ENCODE measurements at places on chromosomes 4 and X.

- DNase-seq, result no peak
These were observed 192.4 kb downstream of the MGST2 start for GRCh38 chr4:139857977-139858376.

GRCh38 chrX:151984902-151985301 is 10.4 kb upstream of the GABRE start:
- DNase-seq, result peak; percentile 63

GRCh38 chr4:5635826-5636195 is 72.5 kb downstream of the EVC2 start:
- DNase-seq, result peak; percentile 47

- peak; percentile 25 for DNase-seq
These were observed 30.5 kb upstream of the COL25A1 start for GRCh38 chr4:109332926-109333464.

- DNase-seq, result peak; percentile 8
These were observed 773 bp downstream of the SNCA start for GRCh38 chr4:89836031-89836745.

DNA sequence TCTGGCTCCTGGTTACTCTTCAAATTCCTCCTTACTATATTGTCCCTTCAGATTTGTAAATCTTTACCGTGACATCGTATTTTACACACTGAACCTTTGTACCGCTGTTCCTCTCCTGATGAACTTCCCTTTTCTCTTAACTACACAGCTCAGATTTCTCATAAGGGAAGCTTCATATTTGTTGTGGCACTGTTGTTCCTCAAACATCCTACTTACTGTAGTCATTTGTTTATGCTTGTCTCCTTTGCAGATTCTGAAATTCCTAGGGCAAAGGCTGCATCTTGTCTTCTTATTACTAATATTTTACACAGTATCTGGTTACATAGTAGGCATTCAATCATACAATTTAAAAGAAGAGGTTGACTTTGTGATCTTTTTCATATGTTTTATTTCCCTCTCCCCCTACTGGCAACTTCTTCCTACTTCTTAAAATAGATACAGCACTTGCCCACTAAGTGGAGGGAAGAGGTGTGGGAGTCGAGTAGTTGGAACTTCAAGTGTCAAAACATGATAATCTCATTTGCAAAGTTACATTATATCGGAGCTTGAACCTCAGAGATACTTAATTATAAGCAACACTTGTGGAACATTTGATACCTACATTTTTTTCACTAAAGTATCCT is 50.0 kb downstream of the TET2 start:
- DNase-seq, result peak; percentile 30

DNA sequence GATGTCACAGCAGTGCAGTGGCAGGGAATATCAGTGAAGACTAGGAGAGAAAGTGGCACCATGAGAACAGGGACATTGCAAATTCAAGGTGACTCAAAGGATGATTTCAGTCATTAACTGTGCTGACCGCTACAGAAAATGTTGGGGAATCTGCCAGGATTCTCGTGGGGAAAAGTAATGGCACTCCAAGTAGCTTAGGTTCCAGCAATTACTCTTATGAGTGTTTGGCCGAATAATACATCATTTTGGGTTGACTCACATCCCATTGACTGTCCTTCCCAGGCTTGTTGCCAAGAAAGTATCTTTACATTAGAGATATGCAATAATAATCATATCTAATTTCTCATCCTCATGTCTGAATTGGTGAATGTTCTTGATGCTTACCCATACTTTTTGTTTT is 1411.1 kb upstream of the PCDH7 start:
- DNase-seq, result peak; percentile 71

DNA sequence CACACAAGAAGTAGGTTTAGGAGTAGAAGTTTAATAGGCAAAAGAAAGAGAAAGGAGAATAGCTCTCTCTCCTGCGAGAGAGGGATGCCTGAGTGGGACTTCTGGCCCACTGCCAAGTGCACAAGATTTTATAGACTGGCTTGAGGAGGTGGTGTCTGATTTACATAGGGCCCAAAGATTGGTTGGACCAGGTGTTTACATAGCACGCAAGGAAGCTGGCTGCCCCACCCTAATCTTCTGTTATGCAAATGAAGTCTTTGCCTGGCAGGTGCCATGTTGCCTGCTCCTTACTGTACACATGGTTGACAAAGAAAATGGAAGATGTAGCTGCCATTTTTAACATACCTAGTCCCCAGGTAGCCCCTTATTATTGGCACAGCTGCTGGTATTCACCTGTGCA is 170.8 kb upstream of the GATB start:
- DNase-seq, result no peak

DNA sequence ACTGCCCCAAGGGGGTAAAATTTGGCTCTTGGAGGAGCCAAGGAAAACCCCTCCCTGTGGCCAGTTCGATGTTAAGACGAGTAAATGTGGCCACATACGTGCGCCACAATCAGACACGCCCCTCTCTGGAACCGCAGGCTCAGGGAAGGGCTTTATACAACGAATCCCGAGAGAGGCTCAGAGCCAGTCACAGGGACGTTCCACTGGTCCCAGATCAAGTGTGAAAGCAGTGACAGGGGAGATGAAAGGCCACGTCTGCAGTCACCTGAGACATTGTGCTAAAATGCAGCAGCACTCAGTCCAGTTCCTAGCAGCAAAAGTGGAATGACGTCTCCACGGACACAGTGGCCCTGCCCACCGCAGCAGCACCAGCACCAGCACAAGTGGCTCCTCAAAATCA is 68.0 kb downstream of the ACOX3 start:
- DNase-seq, result no peak

DNA sequence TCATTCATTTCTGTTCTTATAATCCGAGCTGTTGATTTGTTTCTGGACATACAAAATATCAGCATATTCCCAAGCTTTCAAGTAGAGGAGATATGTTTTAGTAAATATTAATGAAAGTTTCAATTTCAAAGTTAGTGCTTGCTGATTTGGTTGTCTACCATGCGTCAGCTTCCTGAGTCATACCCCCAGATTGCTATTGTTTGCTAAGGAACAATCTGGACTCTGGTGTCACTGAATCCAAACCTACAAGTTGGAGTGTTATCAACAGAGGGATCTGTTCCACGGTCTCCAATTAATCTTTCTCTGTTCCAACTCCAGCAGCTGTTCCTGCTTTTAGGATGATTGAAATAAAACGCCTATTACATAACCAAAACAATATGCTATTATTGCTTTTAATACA is 96.1 kb upstream of the FAM9A start:
- no peak for DNase-seq

Measured in MCF 10A (cell line).